ENCODE measurements at places on chromosomes 12 and 14.

GRCh38 chr14:22887260-22887989 is 4.4 kb downstream of the REM2 start:
- no peak for DNase-seq

GRCh38 chr12:102061096-102061559 is 663 bp downstream of the WASHC3 start:
- no peak for DNase-seq

- no peak for DNase-seq
Observed at GRCh38 chr14:68783408-68784225, 9.2 kb downstream of the ZFP36L1 start.

DNA sequence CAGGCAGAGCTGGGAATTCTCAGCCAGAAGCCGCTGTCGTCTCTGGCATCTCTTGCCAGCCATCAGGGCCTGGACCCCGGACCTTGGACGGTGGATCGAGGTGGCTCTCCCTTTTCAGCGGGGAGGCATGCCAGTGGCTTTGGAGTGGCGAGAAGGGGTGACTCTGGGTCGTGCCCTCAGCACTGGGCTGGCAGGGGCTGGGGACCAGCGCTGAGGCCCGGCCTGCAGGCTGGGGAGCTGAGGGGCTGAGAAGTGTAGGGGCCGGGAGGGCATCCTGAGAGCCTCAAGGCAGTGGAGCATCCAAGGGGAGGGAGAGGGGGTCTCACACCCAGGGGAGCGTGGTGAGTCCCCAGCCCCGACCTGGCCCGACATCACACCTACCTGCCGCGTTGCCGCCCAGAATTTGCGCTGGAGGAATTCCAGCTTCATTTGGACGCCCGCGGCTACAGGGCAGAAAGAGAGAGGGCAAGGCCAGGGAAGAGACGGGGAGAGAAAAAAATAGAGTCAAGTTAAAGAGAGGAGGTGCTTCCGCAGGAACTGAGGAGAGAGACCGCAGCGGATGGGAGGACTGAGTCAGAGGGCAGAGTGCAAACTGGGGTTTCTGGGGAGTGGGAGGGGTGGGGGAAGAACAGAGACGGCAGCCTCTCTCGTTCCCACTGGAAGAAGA is 9.0 kb upstream of the LRTM2 start:
- no peak for DNase-seq

DNA sequence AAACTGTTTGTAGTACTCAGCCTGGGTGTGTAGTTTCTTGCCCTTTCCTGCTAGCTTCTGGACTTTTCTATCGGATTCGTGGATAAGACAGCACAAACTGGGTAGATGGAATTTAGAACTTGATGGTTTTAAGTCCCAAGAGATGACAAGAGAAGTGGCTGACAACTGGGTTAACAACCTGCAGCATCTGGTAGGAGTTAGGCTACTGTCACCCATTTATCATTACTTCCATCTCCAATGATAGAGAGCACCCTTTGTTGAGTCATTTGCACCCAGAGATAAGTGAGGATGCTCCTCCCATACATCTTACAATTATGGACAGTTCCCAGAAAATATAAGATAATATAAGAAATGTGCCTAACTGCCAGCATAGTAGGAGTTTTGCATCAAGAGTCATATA is 50.2 kb upstream of the FLRT2 start:
- DNase-seq: no peak

GRCh38 chr12:98370976-98371375 is 144.4 kb upstream of the TMPO start:
- no peak for DNase-seq

- no peak for DNase-seq
Observed at GRCh38 chr14:102496958-102497744, 12.4 kb downstream of the ANKRD9 start.

- DNase-seq: no peak
Observed at GRCh38 chr12:14408208-14408607, 42.7 kb downstream of the ATF7IP start.

GRCh38 chr12:50788561-50788960 is 24.7 kb downstream of the ATF1 start:
- DNase-seq: no peak
